CD4-positive, alpha-beta memory T cell (primary cell): ENCODE measurements at places on chromosomes 3 and 15. TPM values are rescaled to one million over a fixed set of nuclear protein-coding genes. Genes with fewer than 3 reads are reported as not detected.
A peak's percentile ranks its signal among the peaks of the same experiment; 100 is the strongest.

- H3K27ac ChIP-seq: no peak overlapping the region
- no peak overlapping the region for H3K4me3 ChIP-seq
These were observed 172.4 kb upstream of the CGNL1 start for GRCh38 chr15:57203906-57204305.

- no peak overlapping the region for H3K27ac ChIP-seq
- no peaks in the 10 kb centered on the region for H3K27me3 ChIP-seq
- no peaks in the 10 kb centered on the region for H3K36me3 ChIP-seq
- no peak for DNase-seq
These were observed 101.8 kb downstream of the NECTIN3 start for GRCh38 chr3:111173328-111173900.

GRCh38 chr15:78979456-78980320 lies 34.8 kb upstream of the CTSH start:
- H3K27me3 ChIP-seq: no peaks in the 10 kb centered on the region
- H3K4me3 ChIP-seq: no peak overlapping the region
- DNase-seq: peak; percentile 37
- no peak overlapping the region for H3K27ac ChIP-seq
- H3K4me1 ChIP-seq: peaks cover 3% of the 10 kb centered on the region

GRCh38 chr3:148535001-148535400 lies 162.7 kb upstream of the AGTR1 start:
- no peak for DNase-seq
- H3K4me3 ChIP-seq: no peak overlapping the region
- H3K27me3 ChIP-seq: no peaks in the 10 kb centered on the region
- H3K36me3 ChIP-seq: no peaks in the 10 kb centered on the region
- no peak overlapping the region for H3K27ac ChIP-seq
- no peaks in the 10 kb centered on the region for H3K4me1 ChIP-seq

DNA sequence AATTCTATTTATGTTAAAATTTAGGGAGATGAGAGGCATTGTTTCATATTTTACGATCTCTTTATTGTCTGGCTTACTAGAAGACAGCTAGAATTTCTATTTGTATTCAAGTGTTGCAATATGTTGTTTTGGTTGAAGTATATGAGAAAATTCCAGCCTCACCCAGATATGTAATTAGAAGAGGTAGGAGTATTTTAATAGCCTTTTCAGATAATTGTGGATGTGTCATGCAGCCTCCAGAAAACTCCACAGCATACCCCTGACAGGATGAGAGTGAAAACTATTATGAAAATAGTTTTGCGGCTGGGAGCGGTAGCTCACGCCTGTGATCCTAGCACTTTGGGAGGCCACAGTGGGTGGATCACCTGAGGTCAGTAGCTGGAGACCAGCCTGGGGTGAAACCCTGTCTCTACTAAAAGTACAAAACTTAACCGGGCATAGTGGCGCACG lies 21.5 kb upstream of the USP3 start:
- H3K4me1 ChIP-seq: peaks cover 96% of the 10 kb centered on the region
- DNase-seq: no peak
- no peaks in the 10 kb centered on the region for H3K27me3 ChIP-seq
- H3K27ac ChIP-seq: no peak overlapping the region
- no peaks in the 10 kb centered on the region for H3K36me3 ChIP-seq
- H3K4me3 ChIP-seq: no peak overlapping the region

DNA sequence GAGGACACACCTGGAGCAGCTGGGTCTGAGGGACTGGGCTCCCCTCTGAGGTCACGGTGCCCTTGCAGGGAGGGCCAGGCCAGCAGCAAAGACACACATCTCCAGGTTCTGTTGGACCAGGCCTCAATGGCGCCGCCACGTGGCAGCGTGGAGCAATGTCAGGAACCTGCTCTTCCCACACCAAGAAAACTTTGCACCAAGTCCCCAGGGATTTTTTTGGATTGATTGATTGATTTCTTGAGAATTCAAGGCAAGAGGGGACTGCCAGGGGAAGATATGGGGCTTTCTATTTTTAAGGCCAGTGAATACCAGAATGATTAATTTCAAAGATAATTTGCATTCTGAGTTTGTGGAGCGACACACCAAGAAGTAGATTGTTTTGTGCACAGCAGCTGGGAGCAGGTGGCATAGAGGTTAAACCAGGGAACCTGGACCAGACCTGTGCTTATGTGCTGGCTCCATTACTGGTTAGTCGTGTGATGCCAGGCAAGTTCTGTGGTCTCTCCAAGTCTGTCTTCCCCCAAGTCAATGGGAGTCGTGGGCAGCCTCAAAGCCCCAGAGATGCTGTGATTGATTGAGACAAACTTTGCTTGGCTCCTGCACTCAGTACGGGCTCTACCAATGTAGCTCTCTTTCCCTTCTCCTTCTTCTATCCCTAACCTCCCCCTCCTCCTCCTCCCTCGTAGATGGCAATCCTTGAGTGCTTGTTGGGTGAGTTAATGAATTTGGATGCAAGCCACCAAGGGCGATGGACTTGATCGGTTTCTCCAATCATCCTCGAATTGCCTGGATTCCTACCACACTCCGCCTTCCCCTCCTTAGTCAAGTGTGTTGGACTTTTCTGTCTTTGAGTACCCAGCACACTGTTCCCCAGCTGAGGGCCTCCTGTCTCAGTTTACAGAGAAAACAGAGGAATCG lies 96.2 kb upstream of the TRPM1 start:
- no peak overlapping the region for H3K4me3 ChIP-seq
- peaks cover 16% of the 10 kb centered on the region for H3K4me1 ChIP-seq
- H3K27ac ChIP-seq: no peak overlapping the region
- DNase-seq: peak; percentile 43

DNA sequence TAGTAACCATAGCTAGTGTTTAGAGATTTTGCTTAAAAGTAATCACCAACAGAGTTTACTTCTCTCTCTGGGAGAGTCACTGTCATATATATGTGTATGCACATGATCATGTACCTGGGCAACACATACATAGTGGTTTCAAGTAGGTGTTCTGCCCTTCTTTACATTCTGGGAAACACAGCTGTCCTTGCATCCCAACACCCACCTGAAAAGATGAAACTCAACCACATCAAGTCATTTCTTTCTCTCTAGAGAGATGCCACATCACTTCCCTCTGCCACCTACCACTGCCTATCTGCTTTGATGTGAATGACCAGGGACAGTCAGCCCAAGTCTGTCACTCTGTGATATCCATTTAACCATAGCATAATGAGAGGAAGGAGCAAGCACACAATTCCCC lies 155.8 kb upstream of the GADL1 start:
- no peaks in the 10 kb centered on the region for H3K27me3 ChIP-seq
- no peak overlapping the region for H3K4me3 ChIP-seq
- H3K4me1 ChIP-seq: no peaks in the 10 kb centered on the region
- no peak for DNase-seq

DNA sequence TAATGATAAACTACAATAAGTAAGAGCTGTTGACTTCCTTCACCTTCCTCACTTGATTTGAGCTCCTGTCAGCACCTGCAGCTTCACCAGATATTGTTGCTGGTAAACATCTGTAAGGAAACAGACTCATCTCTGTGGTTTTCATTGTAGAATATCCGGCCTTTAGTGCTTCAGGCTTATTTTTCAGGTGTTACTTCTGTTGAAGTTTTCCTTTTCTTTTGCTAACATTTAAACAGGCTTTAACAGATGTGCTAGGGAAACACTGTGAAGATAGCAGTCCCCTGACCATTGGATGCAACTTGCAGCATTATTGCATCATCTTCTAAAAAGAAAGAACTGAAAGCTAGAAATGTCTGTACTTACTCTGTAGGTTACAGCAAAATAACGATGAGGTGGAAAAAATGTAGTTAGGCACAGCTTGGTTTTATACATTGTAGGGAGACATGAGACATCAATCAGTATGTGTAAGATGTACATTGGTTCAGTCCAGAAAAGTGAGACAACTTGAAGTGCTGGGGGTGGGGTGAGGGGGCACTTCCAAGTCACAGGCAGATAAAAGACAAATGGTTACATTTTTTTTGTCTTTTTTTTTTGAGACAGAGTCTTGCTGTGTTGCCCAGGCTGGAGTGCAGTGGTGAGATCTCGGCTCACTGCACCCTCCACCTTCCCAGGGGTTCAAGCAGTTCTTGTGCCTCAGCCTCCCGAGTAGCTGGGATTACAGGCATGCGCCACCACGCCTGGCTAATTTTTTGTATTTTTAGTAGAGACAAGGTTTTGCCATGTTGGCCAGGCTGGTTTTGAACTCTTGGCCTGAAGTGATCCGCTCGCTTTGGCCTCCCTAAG lies 10.2 kb downstream of the EDEM1 start:
- peak overlapping the region; percentile 54 for H3K27ac ChIP-seq
- peak overlapping the region; percentile 7 for H3K4me3 ChIP-seq
- DNase-seq: peak; percentile 66
- no peaks in the 10 kb centered on the region for H3K27me3 ChIP-seq

- H3K36me3 ChIP-seq: no peaks in the 10 kb centered on the region
- H3K27me3 ChIP-seq: no peaks in the 10 kb centered on the region
- no peak overlapping the region for H3K27ac ChIP-seq
- DNase-seq: no peak
- no peak overlapping the region for H3K4me3 ChIP-seq
These were observed 146.9 kb upstream of the EIF1B start for GRCh38 chr3:40162616-40163015.

GRCh38 chr15:55990516-55990915 lies 2.9 kb downstream of the NEDD4 start:
- no peak overlapping the region for H3K27ac ChIP-seq
- H3K4me3 ChIP-seq: no peak overlapping the region
- no peaks in the 10 kb centered on the region for H3K36me3 ChIP-seq
- H3K4me1 ChIP-seq: peaks cover 15% of the 10 kb centered on the region
- no peaks in the 10 kb centered on the region for H3K27me3 ChIP-seq

DNA sequence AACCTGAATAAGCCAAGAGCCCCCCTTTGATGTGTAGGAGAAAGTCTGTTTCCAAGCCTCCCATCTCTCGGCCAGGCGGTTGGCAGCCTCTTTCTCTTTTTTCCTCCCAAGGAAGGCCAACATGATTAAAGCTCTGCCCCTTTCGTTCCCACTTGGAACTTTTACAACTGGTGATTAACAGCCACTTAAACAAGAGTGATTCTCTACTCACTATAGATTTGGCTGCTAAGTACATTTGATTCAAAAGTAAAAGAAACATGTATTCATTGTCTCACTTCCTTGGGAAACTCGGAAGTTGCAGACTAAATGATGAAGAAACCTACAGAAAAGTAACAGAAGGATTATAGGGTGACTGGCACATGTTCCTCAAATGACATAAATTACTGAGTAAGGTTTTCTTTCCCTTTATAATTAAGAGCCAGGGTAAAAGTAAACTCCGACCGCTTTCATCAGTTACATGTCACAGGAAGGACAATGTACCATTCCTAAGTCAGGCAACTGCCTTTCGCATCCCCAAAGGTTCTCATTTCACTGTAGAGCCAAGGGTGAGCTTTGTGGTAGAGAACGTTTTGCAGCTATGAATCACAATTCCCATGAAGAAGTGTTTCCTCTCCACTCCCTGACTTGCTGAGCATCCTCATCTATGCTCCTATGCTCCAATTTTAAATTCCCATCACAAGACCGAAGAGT lies 72.7 kb downstream of the MB21D2 start:
- no peak for DNase-seq
- H3K36me3 ChIP-seq: no peaks in the 10 kb centered on the region
- no peak overlapping the region for H3K4me3 ChIP-seq

GRCh38 chr3:122987736-122988319 lies 39.7 kb downstream of the SEMA5B start:
- DNase-seq: no peak
- H3K36me3 ChIP-seq: no peaks in the 10 kb centered on the region
- H3K4me3 ChIP-seq: no peak overlapping the region

DNA sequence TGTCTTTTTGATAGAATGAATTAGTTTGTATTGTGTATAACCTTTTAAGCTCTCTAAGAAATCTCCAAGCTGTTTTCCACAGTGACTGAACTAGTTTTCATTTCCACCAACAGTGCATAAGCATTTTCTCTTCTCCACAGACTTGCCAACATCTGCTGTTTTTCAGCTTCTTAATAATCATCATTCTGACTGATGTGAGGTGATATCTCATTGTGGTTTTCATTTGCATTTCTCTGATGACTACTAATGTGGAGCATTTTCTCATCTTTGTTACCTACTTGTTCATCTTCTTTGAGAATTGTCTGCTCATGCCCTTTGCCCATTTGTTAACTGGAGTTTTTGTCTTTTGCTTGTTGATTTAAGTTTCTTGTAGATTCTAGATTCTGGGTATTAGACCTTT lies 777.5 kb downstream of the OTOL1 start:
- H3K27ac ChIP-seq: no peak overlapping the region
- DNase-seq: no peak
- H3K4me1 ChIP-seq: no peaks in the 10 kb centered on the region

DNA sequence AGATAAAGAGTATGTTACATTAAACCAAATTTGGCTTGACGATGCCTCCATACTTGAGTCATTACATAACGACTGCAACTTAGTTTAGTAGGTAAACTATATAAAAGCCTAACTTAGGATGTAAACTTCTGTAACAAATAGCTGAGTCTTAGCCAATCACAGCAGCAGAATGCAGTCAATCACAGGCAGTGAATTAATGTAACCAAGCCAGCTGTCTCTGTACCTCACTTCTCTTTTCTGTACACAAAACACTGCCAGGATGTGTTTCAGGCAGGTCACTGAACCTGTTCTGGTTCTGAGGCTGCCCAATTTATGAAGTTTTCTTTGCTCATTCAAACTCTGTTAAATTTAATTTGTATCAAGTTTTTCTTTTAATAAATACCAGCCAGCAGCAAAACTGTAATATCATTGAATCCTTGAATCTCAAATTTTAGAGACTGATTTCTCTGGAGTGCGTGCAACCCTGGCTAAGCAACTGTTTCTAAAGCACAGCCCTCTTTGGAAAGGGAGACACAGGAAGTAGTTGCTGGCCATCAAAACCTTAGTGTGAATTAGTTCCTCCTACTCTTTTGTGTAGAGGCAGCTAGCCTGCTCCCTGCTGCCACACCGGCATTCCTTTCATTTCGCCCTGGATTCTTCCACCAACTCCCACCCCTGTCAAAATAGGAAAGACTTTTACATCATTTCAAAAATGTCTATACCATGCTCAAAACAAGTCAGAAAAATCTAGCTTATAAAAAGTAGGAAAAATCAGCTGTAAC lies 15.2 kb downstream of the RFTN1 start:
- DNase-seq: no peak
- H3K27me3 ChIP-seq: no peaks in the 10 kb centered on the region
- H3K27ac ChIP-seq: no peak overlapping the region
- H3K4me1 ChIP-seq: peaks cover 49% of the 10 kb centered on the region
- no peak overlapping the region for H3K4me3 ChIP-seq
- no peaks in the 10 kb centered on the region for H3K36me3 ChIP-seq

GRCh38 chr3:71725271-71725991 lies at the start of gene EIF4E3:
EIF4E3 (minus strand) TSS chr3:71725402; CDS start chr3:71725367, 35 bp downstream.
- peak; percentile 44 for DNase-seq
- H3K4me1 ChIP-seq: peaks cover 81% of the 10 kb centered on the region
- peak within 1 kb of the TSS; percentile 85 for H3K4me3 ChIP-seq
- H3K27me3 ChIP-seq: no peaks in the 10 kb centered on the region
- peak within 1 kb of the TSS; percentile 77 for H3K27ac ChIP-seq

The PLSCR2 gene
- 0.76 TPM for total RNA-seq

The SH2D7 gene
- total RNA-seq: not detected

The CMTM7 gene
- total RNA-seq: 48.0 TPM

The COL6A6 gene
- total RNA-seq: not detected

The H1-8 gene
- total RNA-seq: not detected

The CD200R1L gene
- total RNA-seq: not detected

The CP gene
- not detected for total RNA-seq

The PLS1 gene
- total RNA-seq: 2.7 TPM

The VIPR1 gene
- 93.6 TPM for total RNA-seq

The SLC24A5 gene
- not detected for total RNA-seq

The ZNF770 gene
- 63.5 TPM for total RNA-seq

The OSBPL10 gene
- not detected for total RNA-seq

The GUCA1C gene
- total RNA-seq: not detected

The TERC gene
- total RNA-seq: 15.7 TPM

The ALDH1L1 gene
- not detected for total RNA-seq
